ENCODE measurements at places on chromosomes 1 and 21.
A peak's percentile ranks its signal among the peaks of the same experiment; 100 is the strongest.

GRCh38 chr1:231899046-231899445 lies 272.5 kb downstream of the DISC1 start:
- DNase-seq: no peak

GRCh38 chr1:178871551-178872320 lies 859 bp upstream of the ANGPTL1 start:
- DNase-seq: no peak

DNA sequence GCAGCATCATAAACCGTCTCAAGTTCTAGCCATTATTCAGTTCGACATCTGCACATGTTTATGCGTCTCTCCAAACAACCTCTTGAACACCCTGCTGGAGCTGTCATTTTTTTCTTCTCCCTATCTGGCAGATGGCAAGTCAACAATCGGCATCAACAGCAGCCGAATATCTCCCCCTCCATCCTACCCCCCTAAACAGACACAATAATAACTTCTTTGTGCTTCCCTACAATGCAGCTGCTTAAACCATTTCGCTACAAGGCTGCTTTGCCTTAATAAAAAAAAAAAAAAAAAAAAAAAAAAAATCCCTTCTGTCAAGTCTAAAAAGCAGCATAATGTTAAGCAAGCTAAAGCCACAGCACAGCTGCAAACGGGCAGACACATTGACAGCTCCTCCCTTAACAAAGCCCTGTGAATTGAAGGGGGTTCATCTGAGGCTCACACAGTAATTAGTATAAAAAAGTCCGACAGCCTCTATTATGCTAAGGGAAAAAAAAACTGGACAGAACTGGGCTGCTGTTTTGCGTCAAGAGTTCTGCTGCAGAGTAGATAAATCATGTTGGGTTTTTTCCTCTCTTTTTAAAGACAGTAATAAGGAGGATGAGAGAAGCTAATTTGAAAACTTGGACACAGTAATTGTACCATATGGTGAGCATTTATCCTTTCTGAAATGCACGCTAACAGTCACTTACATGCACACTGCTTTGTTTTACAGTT lies 136.4 kb downstream of the AKT3 start:
- DNase-seq: peak; percentile 62

DNA sequence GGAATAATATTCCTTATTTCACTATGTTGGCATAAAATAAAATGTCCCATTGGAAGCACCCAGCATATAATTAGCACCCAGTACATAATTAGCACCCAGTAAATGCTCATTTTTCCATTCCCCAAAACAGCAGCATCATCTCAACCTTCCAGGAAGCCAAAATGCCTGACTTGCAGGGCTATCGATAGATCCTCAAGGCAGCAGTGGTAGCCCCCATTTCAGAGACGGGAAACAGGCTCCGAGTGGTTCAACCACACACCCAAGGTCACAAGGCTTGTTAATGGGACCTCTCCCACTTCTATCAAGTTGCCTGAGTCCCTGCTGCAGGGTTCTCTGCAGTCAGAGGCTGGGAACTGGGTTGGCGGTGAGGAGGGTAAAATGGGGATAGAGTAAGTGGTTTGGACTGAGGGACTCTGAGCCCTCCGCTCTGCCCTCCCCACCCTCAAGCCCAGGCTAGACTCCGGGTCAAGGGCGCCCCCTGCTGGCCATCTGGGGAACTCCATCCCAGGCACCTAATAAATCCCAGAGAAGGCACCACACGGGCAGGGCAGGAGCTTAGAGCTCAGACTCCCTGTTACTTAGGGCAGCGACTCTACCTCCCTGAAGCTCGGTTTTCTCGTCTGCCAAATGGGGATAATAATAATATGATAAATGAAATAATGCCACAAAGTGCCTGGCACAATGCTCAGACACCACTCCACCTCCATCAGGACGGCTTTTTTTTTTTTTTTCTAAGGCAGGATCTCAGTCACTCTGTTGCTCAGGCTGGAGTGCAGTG lies 21.9 kb upstream of the LAPTM5 start:
- peak; percentile 62 for DNase-seq

DNA sequence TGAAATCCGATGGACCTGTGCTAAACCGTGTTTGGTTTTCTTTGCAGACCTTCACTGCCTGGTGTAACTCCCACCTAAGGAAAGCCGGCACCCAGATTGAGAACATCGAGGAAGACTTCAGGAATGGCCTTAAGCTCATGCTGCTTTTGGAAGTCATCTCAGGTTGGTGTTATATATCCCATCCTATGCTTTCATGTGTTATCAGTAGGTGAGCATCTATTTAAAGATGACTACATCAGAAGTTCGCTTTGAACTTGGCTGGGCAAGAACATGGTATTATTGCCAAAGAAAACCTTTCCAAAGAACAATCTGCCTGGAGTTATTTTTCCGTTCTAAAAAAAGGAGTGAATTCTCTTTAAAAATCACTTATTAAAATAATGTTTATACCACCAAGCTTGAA lies 31.5 kb downstream of the ACTN2 start:
- no peak for DNase-seq

All from fibroblast of mammary gland (primary cell).